ENCODE measurements at places on chromosomes 1 and 21.

DNA sequence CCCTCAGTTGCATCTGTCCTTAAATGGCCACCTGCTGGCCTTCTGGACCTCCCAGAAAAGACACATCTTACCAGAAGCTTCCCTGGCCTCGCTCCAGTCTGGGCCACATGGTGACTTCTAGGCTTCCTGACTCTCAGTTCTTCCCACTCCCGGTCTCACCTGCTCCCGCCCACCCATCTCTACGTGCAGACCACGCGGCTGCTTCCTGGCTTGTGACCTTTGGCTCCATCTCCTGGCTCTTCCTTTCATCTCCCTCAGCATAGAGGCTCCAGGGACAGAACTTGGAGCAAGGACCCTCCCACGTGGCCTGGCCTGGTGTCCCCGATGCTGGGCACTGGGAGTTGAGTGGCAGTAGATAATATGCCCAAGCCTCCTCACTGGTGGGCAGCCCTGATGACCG, 124.9 kb upstream of the IRF2BP2 start:
- DNase-seq, result no peak

GRCh38 chr1:168167806-168168205, 11.0 kb upstream of the TIPRL start:
- DNase-seq, result no peak

DNA sequence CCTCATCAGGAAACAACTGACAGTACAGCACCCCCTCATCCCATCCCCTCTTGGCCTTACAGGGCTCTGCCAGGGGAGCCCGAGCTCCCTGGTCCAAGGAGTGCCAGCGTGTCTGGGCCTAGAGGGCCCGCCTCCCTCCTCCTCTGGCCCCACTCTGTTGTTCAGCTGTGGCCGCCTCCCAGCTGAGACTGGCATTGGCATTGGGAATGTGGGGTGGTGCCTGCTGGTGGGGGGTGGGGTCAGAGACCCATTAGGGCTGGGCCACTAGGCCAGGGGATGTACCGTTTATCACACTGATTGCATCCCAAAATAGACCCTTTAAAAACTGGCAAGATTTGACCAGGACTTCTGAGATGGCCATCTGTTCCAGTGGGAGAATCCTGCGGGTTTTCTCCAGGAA, 1.4 kb downstream of the LDLRAP1 start:
- no peak for DNase-seq

- DNase-seq, result peak; percentile 88
Measured at GRCh38 chr1:6440198-6441126, 15.9 kb downstream of the ESPN start.

- DNase-seq, result no peak
Measured at GRCh38 chr1:63813829-63814277, 40.0 kb downstream of the ROR1 start.

- DNase-seq, result peak; percentile 38
Measured at GRCh38 chr1:204709960-204710912, 24.7 kb upstream of the LRRN2 start.

DNA sequence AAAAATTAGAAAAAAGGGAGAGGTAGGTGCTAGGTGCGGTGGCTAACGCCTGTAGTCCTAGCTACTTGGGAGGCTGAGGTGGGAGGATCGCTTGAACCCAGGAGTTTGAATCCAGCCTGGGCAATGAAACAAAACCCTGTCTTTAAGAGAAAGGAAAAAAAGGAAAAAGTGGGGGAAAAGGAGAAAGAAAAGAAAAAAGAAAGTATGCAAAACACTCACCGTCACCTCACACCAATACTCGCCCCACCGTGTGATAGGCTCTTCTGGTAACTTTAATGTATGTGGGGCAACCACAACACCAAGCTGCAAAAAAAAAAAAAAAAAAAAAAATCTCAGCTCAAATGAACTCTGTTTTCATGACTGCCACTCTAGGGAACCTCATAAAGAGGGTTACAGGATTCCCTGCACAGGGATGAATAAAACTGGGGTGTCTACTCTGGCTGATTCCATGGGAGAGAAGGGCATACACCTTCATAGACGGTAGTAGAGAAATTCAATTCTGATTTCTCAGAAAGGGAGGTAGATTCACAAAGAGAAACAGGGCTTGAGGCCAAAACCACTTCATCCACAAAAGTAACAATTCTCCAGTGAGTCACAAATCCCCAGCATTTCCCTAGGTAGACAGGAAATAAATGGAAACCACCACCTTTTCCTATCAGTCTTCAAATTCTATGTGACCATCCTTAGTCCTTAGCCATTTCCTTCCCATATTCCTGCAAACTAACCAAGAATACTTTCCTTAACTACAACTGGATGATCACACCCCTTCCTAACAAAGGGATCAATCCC, 2.5 kb downstream of the MRPL9 start:
- no peak for DNase-seq

GRCh38 chr1:177848577-177848976, 121.3 kb downstream of the SEC16B start:
- no peak for DNase-seq

DNA sequence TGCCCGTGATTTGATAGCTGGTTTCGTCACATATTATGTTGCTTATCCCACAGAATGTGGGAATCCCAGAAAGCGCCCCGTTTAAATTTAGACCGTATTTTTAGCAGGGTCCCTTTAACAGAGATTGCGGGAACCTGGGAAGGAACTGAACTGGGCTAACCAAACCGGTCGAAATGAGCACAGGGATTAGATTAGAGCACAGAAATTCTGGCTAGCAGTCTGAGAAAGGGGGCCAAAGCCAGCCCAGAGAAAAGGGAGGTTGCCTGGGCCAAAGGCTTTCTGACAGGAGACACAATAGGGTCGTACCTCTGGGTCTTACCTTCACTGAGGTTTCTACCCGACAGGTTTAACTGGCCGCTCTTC, 327 bp downstream of the LRRC40 start:
- DNase-seq, result no peak

- DNase-seq, result no peak
Measured at GRCh38 chr1:99546432-99547416, 99.2 kb upstream of the PALMD start.

DNA sequence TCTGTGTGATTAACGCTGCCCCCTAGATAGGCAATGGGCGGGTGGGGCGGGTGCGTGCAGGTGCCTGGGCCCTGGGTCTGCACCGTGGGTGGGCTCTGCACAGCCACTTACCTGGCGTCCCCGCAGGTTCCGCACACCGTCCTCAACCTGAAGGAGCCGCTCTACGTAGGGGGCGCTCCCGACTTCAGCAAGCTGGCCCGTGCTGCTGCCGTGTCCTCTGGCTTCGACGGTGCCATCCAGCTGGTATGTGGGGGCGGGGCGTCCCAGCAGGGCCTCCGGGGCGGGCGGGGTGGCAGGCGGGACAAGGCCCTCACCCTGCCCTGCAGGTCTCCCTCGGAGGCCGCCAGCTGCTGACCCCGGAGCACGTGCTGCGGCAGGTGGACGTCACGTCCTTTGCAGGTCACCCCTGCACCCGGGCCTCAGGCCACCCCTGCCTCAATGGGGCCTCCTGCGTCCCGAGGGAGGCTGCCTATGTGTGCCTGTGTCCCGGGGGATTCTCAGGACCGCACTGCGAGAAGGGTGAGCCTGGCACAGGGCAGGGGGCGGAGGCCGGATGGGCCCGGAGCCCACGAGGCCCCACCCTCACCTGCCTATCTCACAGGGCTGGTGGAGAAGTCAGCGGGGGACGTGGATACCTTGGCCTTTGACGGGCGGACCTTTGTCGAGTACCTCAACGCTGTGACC, 22.8 kb downstream of the RNF223 start:
- no peak for DNase-seq

GRCh38 chr1:213830371-213830770, 157.4 kb upstream of the PROX1 start:
- DNase-seq, result no peak

- DNase-seq, result no peak
Measured at GRCh38 chr1:237583756-237584155, 307.0 kb downstream of the ZP4 start.

- DNase-seq, result no peak
Measured at GRCh38 chr1:213647864-213648650, 339.7 kb upstream of the PROX1 start.

DNA sequence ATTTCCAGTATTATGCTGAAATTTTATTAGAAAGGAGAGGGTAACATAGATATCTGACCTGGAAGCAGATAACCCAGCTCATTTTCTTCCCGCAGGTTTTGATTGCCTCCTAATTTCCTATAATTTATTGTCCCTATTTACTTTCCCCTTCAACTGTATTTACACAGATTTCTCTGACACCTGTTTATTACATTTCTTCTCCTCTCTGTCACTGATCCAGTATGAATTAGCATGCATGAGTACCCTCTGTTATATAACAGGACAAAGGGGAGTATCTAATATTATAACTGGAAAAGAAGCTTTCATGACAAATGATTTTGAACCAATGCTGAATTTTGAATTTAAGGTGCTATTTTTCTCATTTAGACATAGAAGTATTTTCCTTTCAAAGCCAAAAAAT, 37.4 kb downstream of the DENND1B start:
- DNase-seq, result no peak

- peak; percentile 31 for DNase-seq
Measured at GRCh38 chr1:105368446-105368845, 1618.7 kb downstream of the AMY1C start.

- peak; percentile 53 for DNase-seq
Measured at GRCh38 chr1:176950736-176951324, 213.7 kb downstream of the ASTN1 start.

DNA sequence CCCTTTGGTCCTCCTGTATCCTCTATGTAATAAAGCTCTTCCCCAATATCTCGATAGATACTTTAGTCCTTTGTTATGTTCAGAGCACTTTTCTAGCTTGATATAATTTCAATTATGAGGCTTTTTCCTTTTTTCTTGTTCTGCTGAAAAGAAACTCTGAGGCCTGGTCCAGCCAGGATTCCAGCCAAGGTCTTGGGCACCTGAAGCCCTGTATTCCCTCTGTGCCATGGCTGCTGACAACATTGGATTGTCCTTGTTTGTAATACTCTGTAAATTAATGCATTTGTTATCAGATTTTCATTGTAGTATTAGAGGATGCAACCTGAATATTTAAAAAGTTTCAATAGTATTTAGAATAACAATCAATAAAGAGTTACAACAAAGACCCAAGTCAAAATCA, 67.9 kb upstream of the ADAMTS5 start:
- no peak for DNase-seq

- no peak for DNase-seq
Measured at GRCh38 chr21:32476661-32477423, 64.3 kb downstream of the EVA1C start.
